Activated CD8-positive, alpha-beta memory T cell treated with anti-CD3 and anti-CD28 coated beads, Interleukin-2, amount 10 ng/mL, durations not matched to agents 7 days and 5 days (primary cell): ENCODE measurements at places on chromosomes 3 and 15. TPM values are rescaled to one million over a fixed set of nuclear protein-coding genes. Genes with fewer than 3 reads are reported as not detected.

DNA sequence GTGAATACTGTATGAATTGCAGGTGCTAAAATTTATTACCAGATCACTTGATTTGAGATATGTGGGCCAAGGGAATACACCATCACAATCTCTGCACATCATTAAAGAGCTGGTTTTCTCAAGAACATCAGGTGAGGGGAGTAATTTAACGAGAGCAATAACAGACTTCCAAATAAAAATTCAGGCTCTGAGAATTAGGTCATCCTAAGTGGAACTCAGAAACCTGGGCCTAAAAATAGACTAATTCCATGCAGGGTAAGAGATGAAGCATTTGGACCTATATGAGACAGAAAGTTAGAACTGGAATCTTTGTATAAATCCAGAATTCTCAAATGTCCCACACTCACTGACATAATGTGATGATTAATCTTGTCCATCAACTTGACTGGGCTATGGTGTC is 331.1 kb downstream of the ZNF621 start:
- no peak overlapping the region for H3K4me3 ChIP-seq
- no peaks in the 10 kb centered on the region for H3K36me3 ChIP-seq
- H3K4me1 ChIP-seq: no peaks in the 10 kb centered on the region
- H3K27me3 ChIP-seq: no peaks in the 10 kb centered on the region

GRCh38 chr3:64796607-64797399 is 109.0 kb upstream of the ADAMTS9 start:
- H3K36me3 ChIP-seq: no peaks in the 10 kb centered on the region
- DNase-seq: no peak
- no peak overlapping the region for H3K27ac ChIP-seq
- no peaks in the 10 kb centered on the region for H3K4me1 ChIP-seq
- H3K27me3 ChIP-seq: no peaks in the 10 kb centered on the region

DNA sequence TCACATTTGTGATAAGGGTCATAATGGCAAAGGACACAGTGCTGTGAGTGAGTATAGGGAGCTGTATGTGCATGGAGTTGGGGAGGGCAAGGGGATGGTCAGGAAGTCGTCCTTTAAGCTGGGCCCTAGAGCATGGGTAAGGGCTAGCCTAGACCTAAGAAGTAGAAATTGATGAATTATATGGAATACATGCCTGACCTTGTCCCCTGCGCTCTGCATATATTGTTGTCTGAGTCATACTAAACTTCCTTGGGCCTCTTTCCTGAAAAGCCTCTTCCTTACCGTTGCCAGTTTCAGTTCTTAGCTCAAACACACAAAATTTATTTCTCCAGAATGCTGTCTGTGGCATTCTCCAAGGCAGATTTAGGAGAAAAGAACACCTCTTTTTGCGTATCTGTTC is 4.6 kb downstream of the SNRK start:
- H3K27ac ChIP-seq: peak overlapping the region; percentile 76
- DNase-seq: no peak
- H3K27me3 ChIP-seq: no peaks in the 10 kb centered on the region
- H3K4me3 ChIP-seq: peak overlapping the region; percentile 99
- H3K36me3 ChIP-seq: peaks cover 28% of the 10 kb centered on the region

CAMP gene
- not detected for total RNA-seq

SH2D7 gene
- total RNA-seq: 0.28 TPM
